ENCODE measurements at places on chromosomes 3 and 15.

DNA sequence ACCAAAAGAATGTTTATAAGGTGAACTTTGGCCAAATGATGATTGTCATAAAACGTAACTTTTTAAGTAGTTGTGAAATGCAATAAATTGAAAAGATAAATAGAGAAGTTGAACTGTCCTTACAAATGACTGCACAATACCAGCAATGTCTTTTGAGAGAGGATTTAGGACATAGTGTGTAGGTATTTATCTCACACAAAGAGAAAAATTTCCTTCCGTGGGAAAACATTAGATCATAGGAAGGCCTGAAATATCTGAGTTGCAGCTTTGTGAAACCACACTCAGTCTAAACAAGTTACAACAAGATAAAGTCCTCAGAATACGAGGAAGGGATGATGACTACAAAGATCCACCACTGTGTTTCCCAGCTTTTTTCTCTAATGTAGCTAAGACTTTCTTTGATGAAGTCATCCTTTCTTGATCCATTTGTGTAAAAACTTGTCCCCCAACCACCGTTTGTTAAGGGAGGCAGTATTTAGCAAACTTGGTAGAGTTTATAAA lies 16.0 kb downstream of the ROBO2 start:
- no peak for DNase-seq

GRCh38 chr3:196503196-196504076 lies at the start of gene RNF168:
Gene RNF168, minus strand, starts transcription at chr3:196503768. Its CDS starts 595 bp downstream, at chr3:196503173.
- peak; percentile 84 for DNase-seq

DNA sequence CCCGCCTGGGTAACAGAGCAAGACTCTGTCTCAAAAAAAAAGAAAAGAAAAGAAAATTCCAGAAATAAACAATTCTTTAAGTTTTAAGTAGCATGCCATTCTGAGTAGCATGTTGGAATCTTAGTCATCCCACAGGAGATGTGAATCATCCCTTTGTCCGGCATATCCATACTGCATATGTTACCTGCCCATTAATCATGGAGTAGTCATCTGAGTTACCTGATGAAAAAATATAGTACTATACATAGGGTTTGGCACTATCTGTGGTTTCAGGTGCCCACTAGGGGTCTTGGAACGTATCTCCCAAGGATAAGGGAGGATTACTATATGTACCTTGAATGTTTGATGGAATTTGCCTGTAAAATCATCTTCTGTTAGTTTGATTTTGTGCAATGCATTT lies 6.3 kb upstream of the CCR4 start:
- DNase-seq = no peak

- DNase-seq = no peak
Measured at GRCh38 chr3:43523454-43524053, 98.3 kb downstream of the ANO10 start.

DNA sequence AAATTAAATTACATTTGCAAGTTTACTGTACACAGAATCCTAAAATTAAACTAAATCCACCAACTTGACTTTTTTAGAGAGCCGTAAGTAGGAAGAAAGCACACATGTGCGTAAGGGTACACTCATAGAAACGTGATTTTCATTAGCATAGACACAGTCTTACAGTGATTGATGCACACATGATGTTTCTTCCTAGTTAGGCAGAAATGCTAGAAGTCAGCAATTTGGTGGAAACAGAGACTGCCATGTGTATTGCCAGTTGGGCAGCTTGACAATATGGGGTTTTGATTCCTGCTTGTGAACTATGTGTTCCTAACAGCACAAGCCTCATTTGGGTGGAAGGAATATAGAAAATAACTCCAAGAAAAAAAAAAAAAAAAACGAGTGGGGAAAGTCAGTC lies 878.5 kb downstream of the ROBO1 start:
- DNase-seq = no peak

GRCh38 chr3:40753951-40754350 lies 229.2 kb downstream of the ZNF621 start:
- DNase-seq = no peak

DNA sequence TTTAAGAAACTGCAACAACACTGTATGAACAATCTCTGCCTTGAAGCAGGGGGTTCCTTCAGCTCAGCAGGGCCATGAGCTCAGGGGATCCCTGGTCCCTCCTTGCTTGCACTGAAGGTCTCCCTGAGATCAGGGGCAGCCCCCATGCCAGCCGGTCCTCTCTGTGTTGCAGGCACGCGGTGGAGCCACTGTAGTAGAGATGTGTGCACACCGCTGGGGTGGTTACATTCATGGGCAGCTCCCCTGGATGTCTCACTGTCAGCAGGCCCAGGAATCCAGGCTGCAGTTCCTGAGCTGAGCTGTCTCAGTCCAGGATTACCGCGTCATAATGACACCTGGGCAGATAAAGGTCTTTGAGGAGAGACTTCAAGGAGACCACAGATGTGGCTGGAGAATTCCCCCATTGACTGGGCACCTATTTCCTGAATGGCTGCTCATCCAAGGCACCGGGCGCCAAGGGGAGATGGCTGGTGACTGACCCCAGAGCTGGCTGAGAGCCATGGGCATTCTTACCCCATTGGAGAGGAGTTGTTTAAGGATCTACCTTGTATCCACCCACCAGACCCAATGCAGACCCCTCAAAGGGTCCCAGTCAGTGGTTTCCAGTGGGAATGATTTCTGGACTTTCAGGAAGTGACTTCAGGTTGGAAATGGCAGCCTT lies 10.4 kb upstream of the KLF13 start:
- no peak for DNase-seq

- no peak for DNase-seq
Measured at GRCh38 chr15:70093481-70094319, 4.0 kb downstream of the TLE3 start.

GRCh38 chr15:90903733-90904536 lies 833 bp downstream of the MAN2A2 start:
- DNase-seq = no peak

GRCh38 chr15:76197703-76198455 lies 113.4 kb downstream of the ETFA start:
- DNase-seq = no peak

DNA sequence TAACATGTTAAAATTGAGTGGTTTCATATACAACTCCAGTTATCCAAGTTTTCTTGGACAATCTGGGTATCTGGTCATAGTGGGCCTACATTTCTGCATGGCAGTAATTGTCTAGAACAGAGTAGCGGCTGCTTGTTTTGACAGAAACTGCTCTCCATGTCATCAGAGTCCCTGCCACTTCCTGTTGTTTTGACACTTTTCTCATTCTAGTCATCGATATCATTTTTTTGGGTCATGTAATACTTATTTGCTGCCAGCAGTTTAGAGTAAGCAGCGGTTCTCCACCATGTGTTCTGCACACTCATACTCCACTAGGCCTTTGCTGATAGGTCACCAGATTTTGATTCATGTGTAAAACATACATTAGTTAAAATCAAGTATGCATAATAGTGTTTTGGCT lies 81.5 kb downstream of the SLC25A26 start:
- no peak for DNase-seq

DNA sequence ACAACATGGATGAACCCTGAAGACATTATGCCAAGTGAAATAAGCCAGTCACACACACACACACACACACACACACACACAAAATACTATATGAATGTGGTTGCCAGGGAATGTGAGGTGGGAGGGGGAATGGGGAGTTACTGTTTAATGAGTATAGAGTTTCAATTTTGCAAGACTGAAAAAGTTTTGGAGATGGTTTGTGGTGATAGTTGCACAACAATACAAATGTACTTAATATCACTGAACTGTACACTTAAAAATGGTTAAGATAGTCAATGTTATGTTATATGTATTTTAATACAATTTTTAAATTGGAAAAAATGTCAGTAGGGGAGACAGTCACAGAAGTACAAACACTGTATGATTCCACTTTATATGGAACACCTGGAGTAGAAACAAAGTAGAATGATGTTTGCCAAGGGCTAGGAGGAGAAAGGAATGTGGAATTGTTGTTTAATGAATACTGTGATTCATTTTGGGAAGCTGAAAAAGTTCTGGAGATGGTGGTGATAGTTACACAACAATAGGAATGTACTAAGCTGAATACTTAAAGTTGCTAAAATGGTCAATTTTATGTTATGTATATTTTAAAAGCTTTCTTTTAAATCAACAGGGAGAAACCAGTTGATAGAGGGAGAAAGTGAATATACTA lies 76.6 kb downstream of the RPL39L start:
- DNase-seq = no peak
